ENCODE measurements at places on chromosomes 12 and 14.
A peak's percentile ranks its signal among the peaks of the same experiment; 100 is the strongest.

DNA sequence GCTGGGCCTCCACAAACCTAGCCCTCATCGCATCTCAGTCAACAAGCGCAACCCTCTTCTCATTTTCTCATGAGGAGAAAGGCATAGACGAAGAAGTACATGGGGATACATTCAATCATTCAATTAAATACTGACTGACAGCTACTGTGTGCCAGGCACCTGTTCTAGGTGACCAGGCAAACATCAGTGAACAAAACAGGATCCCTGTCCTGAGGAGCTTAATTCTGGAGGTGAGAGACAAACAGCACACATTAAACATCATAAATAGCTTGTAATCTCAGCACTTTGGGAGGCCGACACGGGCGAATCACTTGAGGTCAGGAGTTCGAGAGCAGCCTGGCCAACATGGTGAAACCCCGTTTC is 362 bp upstream of the ACYP1 start:
- no peak for DNase-seq

- no peak for DNase-seq
These were observed 87.3 kb downstream of the DYRK2 start for GRCh38 chr12:67735868-67736267.

DNA sequence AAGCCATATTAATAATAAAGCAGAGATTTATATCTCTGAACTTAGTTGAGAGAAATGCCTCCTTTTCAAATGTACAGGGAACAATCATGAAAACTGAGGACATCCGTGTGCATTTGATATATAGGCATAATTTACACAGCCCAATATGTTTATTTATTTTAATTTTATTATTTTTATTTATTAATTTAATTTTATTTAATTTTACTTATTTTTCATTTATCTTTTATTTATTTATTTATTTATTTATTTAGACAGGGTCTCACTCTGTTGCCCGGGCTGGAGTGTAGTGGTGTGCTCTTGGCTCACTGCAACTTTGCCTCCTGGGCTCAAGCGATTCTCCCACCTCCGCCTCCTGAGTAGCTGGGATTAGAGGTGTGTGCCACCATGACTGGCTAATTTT is 8.4 kb downstream of the TCL1A start:
- DNase-seq, result no peak

DNA sequence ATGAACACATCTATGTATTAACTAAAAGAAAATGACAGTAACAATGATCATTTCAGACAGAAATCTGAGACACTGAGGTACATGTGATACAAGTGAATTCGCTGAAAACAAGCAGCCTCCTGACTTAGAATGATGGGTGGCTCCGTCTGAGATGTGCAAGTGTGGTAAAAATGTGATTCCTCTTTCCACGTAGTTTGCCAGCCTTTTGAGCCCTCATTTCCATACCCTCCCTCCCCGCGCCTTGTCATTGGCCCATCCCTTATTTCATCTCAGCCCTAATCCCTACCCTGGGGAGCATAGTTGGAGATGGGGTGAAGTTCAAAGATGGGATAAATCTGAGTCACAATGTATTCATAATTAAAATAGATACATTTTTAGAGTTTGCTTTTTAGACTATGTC is 107.8 kb downstream of the BMP4 start:
- no peak for DNase-seq

GRCh38 chr12:18899162-18899561 is 161.2 kb downstream of the CAPZA3 start:
- DNase-seq, result no peak

DNA sequence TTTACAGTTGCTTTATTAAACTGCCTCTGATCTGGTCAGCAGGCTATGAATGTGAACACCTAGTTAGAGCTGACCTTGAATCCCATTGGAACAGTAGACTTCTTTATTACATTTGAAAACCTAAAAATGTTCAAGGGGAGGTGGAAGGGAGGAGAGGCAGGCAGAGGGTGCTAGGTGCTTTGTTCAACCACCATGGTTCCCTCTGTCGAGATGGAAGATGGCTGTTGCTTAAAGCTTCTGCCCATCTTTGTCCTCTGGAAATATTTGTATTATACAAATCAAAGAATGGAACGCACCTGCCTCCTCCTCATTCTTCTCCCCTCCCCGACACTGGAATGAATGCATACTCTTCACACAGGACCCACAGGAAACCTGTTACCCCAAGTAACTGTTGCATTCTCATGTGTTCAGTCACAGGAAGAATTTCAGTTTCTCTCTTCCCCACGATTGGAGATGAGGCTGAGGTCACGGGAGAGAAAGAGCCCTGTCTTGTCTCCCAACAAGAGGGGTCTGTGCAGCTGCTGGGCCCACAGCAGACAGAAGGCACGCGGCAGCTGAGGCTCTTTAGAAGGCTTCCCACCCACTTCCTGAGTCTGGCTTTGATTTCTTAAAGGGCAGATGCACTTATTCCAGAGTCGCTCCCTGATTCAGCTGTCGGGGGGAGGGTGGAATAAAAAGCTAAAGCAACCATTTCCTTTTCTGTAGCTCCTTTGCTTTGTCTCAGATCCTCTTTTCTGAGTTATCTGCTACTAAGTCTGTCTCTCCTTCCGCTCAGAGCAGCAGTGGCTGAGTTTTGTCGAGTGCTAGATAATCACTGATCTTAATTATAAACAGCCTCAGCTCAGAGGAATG is 217.9 kb upstream of the BTG1 start:
- peak; percentile 34 for DNase-seq

DNA sequence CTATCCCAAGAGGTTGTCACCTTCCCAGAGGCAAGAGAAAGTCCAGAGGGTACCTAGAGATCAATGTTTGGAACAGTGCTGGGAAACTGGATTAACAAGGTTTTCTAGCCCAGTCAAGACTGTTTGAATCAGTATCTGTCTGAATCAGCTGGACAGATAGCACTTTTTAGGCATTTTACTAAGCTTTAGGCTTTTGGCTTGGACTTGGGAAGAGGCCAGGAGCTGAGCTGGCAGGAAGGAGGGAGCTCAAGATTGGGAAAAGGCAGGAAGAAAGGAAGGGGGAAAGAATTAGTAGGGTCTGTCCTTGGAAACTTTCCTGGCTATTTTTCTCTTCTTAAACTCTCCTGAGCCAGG is 8.3 kb downstream of the IKZF4 start:
- no peak for DNase-seq
